Ascending aorta (tissue), 2 donors: ENCODE measurements at places on chromosomes 6 and 20.

DNA sequence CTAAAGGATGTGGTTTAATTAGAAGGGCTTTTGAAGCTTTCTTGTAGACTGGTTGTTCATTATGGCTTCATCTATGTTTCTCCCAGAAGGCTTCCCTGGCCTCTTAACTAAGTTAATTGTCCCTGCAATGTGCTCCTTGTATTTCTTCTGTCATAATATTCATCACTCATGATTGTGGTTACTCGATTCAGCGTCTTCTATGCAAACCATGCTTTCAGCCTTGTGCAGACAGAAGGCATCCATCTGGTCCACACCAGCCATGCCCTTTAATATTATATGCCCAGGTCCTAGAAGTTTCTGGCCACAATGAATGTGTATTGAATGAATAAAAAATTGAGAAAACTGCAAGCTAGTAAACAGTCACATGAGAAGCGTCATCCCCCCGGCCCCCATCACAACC is 163.2 kb downstream of the KHDC1L start:
- H3K4me1 ChIP-seq = no peaks in the 10 kb centered on the region
- H3K27ac ChIP-seq = no peak overlapping the region
- H3K27me3 ChIP-seq = no peaks in the 10 kb centered on the region
- no peaks in the 10 kb centered on the region for H3K36me3 ChIP-seq

- no peaks in the 10 kb centered on the region for H3K27me3 ChIP-seq
- H3K36me3 ChIP-seq = no peaks in the 10 kb centered on the region
- no peaks in the 10 kb centered on the region for H3K4me1 ChIP-seq
- no peak overlapping the region for H3K27ac ChIP-seq
Observed at GRCh38 chr6:152463164-152463563, 174.0 kb downstream of the SYNE1 start.

DNA sequence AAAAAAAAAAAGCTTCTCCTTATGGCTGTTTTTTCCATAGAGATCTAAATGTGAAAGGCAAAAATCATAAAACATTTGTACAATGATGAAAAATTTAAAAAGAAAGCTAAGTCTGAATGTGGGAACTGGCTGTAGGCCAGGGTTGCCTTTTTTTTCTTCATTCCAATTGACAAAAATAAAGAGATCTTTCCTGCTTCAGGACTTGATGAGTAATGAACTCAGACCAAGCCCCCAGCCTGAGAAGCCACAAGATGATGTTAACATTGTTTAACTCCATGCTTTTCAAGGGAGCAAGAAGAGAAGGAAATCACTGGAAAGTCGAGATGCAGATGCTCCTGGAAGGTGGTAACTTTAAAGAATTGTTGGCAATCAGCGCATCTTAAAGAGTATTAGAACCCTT is 41.4 kb downstream of the TRMT6 start:
- no peak overlapping the region for H3K27ac ChIP-seq
- DNase-seq = no peak
- H3K36me3 ChIP-seq = no peaks in the 10 kb centered on the region
- no peaks in the 10 kb centered on the region for H3K4me1 ChIP-seq

- H3K27me3 ChIP-seq = no peaks in the 10 kb centered on the region
- H3K4me3 ChIP-seq = peak overlapping the region; percentile 52
- no peaks in the 10 kb centered on the region for H3K36me3 ChIP-seq
- peaks cover 7% of the 10 kb centered on the region for H3K4me1 ChIP-seq
Observed at GRCh38 chr6:129766959-129767728, 57.2 kb upstream of the ARHGAP18 start.

GRCh38 chr6:43070028-43070632 is 6.0 kb upstream of the PTK7 start:
- H3K4me1 ChIP-seq = no peaks in the 10 kb centered on the region
- H3K4me3 ChIP-seq = no peak overlapping the region
- no peak overlapping the region for H3K27ac ChIP-seq
- H3K36me3 ChIP-seq = peaks cover 62% of the 10 kb centered on the region
